Left ventricle myocardium superior (tissue), 1 donor: ENCODE measurements at places on chromosomes 3 and 15. TPM values are rescaled to one million over a fixed set of nuclear protein-coding genes. Genes with fewer than 3 reads are reported as not detected.

- DNase-seq, result no peak
Observed at GRCh38 chr3:133831966-133832801, 26.6 kb downstream of the SRPRB start.

MAP4 gene
- total RNA-seq, result 680 TPM

DNA sequence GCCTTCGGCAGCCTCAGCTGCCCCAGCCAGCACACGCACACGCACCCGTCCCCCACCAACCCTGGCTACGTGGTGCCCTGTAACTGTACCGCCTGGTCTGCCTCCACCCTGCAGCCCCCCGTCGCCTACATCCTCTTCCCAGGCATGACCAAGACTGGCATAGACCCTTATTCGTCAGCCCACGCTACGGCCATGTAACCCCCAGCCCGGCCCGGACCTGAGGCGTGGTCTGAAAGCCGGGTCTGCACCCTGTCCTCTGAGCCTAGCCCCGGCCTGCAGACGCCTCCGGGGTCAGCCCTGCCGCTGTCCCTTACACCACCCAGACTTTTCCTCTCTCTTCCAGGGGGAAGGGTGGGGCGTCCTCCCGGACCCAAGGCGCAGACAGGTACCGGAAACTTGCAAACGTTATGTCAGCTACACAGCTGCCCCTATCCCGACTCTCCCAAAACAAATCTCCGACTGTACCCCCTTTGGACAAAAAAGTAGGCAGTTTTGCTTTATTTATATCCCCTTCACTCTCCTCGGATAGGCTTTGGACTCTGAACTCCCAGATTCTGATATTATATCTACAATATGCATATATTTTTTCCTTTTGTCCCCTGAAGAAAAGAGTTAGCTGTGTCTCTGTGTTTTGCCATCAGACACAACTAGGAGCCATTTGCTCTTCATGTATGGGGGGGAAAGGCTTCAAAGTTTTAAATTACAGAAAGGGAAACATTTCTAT, 1.4 kb downstream of the SOX14 start:
- DNase-seq, result no peak

ZNF662 gene
- total RNA-seq, result 3.1 TPM

GRCh38 chr15:88617790-88618189, 3.4 kb upstream of the AEN start:
- no peak for DNase-seq

DNA sequence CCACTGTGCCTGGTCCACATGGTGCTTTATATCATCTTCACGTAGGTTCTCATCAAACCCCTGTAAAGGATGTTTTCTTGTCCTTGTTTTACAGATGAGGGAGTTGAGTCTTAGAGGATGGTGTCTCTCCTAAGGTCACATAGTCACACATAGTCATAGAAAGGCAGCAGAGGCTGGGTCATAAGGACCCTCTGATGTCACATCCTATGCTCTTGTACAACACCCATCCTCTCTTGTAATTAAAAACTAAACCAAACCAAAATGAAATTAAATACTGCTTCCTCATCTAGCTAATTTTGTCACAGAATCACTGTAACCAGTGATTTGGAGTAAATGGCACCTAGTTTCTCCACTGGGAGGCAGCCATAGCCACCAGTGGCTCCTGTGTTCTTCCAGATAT, 21.8 kb upstream of the ATP1B3 start:
- no peak for DNase-seq

DNA sequence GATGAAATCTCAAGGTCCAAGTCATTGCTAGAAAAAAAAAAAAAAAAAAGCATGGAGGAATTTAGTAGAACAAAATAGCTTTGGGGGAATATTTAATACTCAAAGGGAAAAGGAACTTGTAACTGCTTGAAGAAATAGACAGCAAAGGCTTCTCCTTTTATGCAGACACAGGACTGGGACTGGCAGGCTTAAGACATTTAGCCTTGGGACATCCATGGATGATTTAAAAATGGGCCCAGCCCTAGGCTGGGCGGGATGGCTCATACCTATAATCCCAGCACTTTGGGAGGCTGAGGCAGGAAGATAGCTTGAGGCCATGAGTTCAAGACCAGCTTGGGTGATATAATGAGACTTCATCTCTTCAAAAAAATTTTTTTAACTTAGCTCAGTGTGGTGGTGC, 19.8 kb downstream of the RPSA start:
- no peak for DNase-seq

CTXND1 gene
- 3.2 TPM for total RNA-seq

PRR20G gene
- total RNA-seq, result not detected

GPR156 gene
- 0.10 TPM for total RNA-seq

GRCh38 chr3:38555926-38556325, 59.8 kb downstream of the EXOG start:
- DNase-seq, result no peak

DNA sequence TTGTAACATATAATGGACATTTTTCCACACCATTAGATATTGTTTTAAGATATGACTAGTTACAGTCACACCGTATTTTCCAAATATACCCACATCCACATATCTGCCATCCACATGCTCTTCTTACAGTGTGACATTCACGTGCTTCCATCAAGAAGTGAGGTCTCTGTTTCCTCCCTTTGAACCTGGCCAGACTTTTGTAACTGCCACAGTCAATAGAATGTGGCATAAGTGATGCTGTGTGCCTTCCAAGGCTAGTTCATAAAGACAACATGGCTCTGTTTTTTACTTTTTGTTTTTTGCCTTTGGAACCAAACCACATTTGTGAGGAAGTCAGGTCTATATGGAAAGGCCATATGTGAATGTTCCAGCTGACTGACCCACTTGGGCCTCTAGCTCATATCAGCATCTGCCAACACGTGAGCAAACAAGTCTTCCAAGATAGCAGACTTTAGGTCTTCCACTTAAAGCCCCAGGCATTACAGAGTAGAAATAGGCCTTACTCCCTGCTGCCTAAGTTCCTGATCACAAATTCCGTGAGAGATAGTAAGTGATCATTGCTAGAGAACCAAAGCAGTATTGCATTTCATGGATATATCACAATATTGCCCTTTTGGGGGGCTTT, 27.1 kb downstream of the EIF1B start:
- no peak for DNase-seq

GRK7 gene
- total RNA-seq, result not detected

DNA sequence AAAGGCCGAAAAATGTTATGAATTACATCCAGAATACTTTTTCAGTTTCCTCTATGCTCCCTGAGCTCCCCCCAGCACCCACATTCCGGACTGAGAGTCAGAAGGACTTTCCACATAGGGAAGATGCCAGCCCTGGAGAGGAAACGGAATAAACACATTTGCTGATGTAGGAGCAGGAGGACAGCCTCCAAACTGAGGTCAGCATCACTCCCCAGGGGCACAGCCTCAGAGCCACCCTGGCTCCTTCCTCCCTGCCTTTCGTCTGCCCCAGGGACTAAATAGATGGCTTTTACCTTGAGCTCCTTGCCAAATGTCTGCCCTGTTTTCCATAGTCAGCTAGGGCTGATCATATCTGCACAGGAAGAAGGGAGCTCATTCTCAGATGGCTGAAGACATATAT, 22.6 kb upstream of the SLCO2A1 start:
- no peak for DNase-seq

MYZAP gene
- 930 TPM for total RNA-seq

LDHAL6B gene
- total RNA-seq, result not detected

DNA sequence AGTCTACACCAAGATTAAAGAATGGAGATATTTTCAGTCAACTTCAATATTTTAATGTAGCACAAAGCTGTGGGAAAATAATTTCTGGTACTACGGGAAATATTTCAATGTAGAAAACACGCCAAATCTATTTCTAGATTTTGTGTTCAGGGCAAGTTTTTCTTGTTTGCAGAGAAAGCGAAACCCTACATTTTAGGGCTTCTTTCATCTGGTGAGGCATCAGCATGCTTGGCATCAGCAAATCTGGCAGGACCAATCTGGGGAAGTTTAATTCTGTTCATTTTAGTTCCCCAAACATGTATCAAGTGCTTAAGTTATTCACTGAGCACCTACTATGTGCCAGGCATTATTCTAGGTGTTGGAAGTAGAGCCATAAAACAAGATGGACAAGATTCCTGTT, 30.3 kb downstream of the CLRN1 start:
- DNase-seq, result no peak

NPAP1 gene
- total RNA-seq, result not detected

DNA sequence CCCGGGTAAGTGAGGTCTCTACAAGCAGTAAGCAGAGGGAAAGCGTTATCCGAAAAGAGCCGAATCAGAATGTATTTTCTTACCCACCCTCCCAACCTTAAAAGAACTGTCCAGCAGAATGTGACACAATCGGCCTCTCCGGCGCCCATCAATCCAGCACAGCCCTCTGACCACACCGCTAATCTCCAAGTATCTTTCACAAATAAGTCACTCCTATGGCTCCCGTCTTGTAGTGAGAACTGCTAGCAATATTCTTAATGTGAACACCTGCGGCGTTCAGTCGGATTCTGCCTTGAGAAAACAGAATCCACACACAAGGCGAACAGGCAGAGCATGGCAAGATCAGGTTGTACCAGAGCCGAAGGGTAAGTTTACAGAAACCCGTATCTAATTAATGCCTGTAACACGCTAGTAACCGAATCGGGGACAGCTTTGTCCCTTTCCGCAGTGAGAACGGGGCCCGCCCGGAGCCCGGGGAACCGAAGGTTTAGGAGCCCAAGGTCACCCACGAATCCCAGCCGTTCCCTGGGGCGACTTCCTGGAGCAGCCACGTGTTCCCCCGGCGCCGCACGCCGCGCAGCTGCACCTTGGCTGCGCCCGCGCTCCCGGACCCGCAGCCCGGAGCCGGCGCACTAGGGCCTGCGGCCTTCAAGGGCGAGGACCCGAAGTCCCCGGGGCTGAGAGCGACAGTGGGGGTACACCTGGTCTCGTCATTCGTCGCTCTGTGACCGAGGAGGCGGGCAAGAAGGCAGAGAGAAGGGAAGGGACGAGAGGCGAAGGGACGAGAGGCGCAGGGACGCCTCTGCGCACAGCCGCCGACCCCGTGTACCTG, 672 bp downstream of the TFRC start:
- DNase-seq, result peak; percentile 80

DNA sequence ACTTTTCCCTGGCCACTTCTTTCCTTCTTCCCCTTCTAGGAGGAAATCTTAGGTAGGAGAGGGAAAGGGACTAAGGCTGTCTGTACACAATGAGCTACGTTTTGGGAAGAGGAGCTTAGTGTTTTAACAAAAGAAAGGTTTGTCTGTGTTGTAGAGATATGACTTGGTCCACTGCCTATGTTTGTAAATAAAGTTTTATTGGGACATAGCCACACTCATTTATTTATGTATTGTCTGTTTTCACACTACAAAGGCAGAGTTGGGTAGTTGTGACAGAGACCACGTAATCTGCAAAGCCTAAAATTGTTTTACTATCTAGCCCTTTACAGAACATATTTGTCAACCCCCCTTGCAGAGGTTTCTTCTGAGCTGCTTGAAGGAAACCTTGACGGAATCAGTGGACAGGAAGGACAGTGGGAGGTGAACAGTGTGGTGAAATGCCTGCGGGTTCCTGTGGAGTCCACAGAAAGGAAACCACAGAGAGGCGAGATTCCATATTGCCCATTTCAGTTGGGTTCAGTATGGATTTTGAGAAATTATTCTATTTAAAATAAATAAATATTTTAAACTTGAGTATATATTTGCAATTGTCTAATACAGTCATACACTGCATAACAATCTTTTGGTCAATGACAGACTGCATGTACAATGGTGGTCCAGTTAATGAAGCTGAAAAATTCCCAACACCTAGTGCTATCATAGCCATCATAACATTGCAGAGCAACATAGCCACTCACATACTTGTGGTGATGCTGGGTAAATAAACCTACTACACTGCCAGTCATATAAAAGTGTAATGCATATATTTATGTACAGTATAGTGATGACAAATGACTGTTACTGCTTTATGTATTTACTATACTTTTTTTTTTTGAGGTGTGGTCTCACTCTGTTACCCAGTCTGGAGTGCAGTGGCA, 157.9 kb upstream of the NUDT16 start:
- no peak for DNase-seq

DNA sequence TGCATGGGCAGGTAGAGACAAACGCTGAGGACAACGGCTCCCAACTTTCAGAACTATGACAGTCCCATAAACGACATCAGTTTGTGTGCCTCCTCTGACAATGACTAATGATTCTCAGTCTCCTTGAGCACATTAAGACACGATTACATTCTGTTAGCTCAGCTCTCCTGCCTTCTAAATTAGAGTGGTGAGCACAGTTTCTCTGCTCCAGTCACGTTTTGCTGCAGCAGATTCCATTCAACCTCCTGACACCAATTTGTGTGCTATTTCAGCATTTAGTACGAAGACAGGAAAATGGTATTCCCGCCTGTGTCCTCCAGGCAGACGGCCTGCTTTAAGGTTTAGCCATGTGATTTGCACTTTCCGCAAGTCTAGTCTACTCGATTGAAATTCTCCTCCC, 458.4 kb upstream of the CFAP20DC start:
- DNase-seq, result no peak

- DNase-seq, result peak; percentile 77
Observed at GRCh38 chr3:126746395-126747177, 42.5 kb downstream of the CHCHD6 start.

KNG1 gene
- total RNA-seq, result 0.37 TPM

STRIT1 gene
- total RNA-seq, result 0.79 TPM

DNA sequence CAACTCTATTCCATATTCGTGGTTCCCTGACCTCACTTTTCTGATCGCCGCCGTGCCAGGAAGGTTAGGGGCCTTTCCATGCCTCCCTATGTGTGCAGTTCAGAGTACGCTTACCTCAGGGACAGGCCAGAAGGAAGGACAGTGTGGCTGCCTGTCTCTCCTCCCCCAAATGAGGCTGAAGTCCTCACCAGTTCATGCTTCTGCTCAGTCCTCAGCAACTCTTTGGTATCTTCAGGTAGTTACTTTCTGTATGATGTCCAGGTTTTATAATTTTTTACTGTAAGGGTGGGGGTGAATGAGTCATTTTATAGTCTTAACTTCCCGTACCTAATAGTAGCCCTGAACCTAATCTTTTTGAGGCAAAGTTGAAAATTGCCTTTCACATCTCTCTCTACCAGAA, 98.7 kb downstream of the VPS8 start:
- DNase-seq, result no peak

- DNase-seq, result no peak
Observed at GRCh38 chr15:68506071-68506470, 72.7 kb upstream of the CORO2B start.

- DNase-seq, result no peak
Observed at GRCh38 chr15:101431748-101432147, 57.8 kb downstream of the PCSK6 start.

FGD5 gene
- total RNA-seq, result 16.3 TPM

GRCh38 chr3:45041666-45042065, 15.6 kb downstream of the CLEC3B start:
- DNase-seq, result no peak

ASB14 gene
- 14.1 TPM for total RNA-seq

DNA sequence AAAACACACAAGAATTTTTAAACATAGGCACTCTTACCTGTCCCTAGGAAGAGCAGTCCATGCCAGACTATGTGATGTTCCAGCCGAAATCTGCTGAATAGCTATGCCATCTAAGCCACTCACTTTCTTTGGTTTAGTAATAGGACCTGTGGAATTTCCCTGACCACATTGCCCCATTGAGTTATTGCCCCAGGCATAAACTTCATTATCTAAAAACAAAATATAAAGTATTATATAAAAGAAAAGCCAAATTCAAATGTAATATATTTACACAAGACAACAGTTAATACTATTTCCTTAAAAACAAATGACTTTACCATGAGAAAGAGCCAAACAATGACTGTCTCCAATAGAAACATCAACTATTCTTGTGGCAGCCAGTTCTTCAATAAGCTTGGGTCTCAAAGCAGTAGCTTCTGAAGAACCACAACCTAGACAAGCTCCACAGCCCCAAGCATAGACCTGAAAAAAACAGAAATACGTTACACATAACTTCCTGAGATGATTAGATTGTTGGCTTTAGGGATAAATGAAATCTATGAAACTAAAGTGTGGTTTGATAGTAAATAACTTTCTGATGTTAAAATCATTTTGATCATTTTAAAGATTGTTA, 84.3 kb downstream of the HERC1 start:
- DNase-seq, result no peak
